ENCODE measurements at places on chromosomes 12 and 14.

GRCh38 chr12:114687802-114688201, 3.8 kb upstream of the TBX3 start:
- DNase-seq, result no peak

GRCh38 chr14:61064856-61065255, 83.8 kb downstream of the SLC38A6 start:
- no peak for DNase-seq

- no peak for DNase-seq
Measured at GRCh38 chr12:63752283-63752682, 27.4 kb upstream of the RXYLT1 start.

GRCh38 chr12:130838284-130838950, 633 bp downstream of the STX2 start:
- DNase-seq, result no peak

DNA sequence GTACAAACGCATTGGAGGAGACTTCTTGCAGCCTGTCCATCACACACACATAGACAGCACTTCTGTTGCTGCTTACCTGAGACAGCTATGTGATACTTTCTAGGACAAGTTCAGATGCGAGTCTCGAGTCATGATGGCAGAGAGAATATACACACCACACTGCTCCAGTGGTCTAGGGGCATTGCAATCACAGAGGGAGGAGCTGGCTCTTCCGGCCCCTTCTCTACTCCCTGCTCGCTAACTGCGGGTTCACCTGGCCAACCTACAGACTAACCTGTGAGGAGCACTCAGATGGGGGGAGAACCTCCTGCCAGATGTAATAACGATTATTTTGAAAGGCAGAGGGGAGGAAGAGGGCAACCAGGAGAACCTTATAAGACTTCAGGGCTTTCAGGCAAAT, 30.7 kb downstream of the EMP1 start:
- no peak for DNase-seq

DNA sequence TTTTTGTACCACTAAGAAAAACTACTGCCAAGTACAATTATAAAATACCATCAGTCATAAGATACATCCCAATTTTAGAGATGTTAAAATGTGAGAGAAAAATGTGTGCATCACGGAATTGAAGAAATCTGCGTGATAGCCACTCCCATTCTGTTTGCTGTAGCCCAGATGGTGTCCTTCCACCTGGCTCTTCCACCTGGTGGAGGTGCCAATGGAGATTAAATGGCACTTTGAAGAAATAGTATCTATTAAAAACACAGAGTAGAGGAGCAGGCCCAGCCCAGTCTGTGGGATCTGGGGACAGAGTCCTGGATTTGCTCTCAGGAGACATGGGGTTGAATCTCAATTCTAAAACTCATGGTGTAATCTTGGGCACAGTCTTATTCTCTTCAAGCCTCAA, 35.5 kb downstream of the TSPAN11 start:
- DNase-seq, result no peak

DNA sequence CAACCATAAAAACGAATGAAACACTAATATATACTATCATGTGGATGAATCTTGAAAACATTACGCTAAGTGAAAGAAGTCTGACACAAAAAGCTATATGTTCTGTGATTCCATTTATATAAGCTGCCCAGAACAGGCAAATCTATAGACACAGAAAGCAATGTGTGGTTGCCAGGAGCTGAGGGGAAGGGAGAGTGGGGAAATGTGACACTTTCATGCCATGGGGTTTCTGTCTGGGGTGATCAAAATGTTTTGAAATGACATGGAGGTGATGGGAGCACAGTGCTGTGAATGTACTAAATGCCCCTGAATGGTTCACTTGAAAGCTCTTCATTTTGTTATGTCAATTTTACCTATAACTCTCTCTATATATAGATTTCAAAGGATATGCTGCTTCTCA, 30.1 kb downstream of the ATG14 start:
- DNase-seq, result no peak

DNA sequence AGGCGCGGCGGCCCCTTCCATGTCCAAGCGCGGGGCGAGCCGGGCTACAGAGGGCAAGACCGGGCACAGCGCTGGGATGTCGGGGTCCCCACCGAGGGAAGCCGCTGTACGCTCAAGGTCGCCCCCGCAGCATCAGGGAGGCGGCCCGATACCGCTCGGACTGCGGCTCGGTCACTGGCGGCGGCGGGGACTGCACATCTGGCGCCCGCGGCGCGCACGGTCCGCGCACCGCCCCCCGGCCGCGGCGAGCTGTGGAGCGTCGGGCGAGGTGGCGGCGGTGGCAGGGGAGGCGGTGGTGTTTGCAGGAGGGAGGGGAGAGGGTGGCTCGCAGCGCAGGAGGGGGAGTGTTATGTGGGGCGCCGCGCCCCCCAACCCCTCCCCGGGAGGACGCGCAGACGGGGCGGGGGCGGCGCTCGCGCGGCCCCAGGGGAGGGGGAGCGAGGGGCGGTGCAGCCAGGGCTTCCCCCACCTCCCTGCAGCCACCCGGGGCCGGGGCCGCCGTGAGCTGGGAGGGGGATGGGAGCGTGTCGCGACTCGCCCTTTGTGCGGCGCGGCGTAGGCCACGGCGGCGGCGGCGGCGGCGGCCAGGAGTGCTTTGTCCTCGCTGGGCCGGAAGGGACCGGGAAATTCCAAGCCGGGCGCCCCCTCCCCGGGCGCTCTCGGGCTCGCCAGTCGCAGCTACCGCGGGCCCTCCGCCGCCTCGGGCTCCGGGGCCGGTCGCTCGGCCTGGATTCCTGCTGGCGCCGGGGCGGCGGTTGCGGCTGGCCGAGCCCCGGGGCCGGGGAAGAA, at the start of gene NUAK1:
Gene NUAK1 (minus strand): TSS at position 322 of the 789 bp plus-strand sequence. CDS start 301 bp downstream, at position 21.
- peak; percentile 34 for DNase-seq

DNA sequence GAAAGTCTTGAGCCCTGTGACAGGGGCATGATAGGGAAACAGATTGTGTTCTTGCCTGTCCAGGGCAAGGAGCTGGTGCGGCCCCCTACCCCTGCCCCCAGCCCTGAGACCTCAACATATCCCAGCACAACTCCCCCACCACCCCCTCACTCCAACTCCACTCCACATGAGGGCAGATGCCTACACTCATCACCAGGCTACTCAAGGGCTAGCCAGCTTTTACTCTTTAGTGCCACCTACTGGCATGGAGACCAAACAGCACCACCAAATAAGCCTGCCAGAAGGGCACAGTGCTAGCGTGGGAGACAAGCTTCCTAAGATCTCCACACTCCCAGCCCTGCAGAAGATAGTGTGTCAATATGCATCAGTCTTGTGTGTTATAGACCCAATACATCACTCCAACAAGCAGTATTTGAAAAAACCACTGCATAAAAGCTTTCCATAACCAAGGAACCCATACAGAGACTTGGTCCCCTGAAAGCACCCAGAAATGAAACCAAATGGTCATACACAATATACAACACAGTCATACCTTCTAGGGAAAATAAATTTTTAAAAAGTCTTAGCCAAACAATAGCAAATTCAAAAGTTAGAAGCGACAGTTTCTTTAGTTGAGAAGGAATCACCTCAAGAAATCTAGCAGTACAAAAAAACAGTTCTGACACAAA, 154.4 kb downstream of the KCNK10 start:
- DNase-seq, result peak; percentile 59

DNA sequence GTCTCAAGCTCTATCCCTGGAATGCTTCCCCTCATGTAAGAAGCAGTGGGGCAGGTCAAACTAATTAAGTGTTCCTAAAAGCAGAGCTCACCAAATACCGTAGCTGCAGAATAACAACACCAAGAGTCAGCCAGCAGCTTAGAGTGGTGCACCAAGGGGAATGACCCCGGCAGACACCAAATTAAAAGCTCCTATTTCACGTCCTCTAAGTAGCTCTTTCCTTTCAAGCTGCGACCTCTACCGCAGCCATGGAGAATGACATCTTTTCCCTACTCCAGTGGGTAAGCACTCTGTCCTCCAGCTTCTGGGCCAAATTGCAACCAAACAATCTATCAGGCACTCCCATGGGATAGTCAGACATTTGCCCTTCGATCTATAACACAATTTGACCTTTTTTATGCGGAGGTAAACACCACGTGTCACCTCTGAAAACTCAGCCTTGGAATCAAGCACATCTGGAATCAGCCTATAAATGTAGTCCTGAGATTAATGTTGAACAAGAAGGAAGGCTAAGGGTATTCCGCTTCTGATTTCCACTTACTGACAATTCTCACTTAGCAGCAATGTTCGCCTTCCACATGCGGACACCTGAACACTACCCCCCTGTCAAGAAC, 67.6 kb upstream of the CDKN3 start:
- DNase-seq, result peak; percentile 15

GRCh38 chr12:43063650-43064049, 474.1 kb upstream of the PRICKLE1 start:
- DNase-seq, result no peak

GRCh38 chr14:61585598-61586543, 109.4 kb upstream of the HIF1A start:
- no peak for DNase-seq

- peak; percentile 23 for DNase-seq
Measured at GRCh38 chr12:109777544-109777943, 55.7 kb downstream of the TRPV4 start.

Measured in stimulated activated CD4-positive, alpha-beta T cell treated with anti-CD3 and anti-CD28 coated beads, Interleukin-2, amount 100 ng/mL, for 24 hours (primary cell).